ENCODE measurements at places on chromosomes 6 and 20. TPM values are rescaled to one million over a fixed set of nuclear protein-coding genes. Genes with fewer than 3 reads are reported as not detected.

The TPBG gene
- total RNA-seq: 0.53 TPM

The C6orf163 gene
- 0.71 TPM for total RNA-seq

The SNAP91 gene
- total RNA-seq: not detected

The ID4 gene
- total RNA-seq: 0.08 TPM

The BPIFB2 gene
- 0.11 TPM for total RNA-seq

The DPPA5 gene
- not detected for total RNA-seq

The AIF1 gene
- 18.5 TPM for total RNA-seq

The GCM1 gene
- not detected for total RNA-seq

The HLA-F gene
- total RNA-seq: 341 TPM

The PACRG gene
- not detected for total RNA-seq

DNA sequence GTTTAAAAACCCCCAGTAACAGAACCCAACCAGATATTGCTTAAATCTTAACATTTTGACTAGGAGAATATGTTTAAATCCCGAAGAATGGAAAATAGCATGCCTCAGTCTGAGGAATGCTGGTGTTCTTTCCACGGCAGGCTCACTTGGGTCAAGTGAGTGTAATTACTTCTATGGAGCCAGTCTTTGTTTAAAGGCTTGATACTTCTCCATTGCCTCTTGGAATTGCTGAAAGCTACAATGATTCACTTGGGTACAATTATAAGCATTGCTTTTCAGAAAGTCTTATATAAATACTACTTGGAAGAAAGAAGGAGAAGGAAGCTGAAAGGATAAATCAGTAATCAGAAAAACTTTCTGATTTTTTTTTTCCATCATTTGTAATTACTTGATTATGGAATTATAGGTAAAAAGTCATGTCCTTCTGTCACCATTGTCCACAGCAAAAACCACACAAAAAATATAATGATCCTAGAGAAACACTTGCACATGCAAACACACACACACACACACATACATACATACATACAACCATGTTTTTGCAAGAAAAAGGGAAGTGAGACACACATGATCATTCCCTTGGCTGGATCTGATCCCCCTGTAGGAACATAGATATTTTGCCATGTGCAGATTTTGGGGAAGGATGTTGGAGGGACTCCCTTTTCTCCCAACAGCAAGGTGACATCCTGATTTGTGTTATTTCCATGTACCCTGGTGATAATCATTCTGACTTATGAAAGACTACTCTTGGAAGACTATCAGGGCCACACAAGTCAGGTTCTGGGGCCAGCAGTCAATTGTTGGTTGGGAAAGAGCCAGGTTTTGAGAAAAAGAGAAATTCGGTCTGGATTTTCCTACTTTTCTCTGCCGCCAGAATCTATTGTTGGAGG lies 396.0 kb upstream of the BTBD3 start:
- no peak for DNase-seq

DNA sequence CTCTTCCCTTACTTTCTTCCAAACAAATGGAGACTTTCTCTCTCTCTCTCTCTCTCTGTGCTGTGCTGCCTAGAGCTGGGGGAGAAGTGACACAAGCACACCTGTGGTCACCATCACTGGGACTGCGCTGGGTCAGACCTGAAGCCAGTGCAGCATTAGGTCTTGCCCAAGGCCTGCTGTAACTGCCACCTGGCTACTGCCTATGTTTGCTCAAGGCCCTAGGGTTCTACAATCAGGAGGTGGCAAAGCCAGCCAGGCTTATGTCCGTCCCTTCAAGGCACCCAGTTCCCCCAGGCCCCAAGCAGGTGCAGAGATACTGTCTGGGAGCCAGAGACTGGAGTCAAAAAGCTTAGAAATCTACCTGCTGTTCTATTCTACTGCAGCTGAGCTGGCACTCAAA lies 49.4 kb upstream of the TOP1 start:
- DNase-seq: no peak

- no peak for DNase-seq
Measured at GRCh38 chr6:113365191-113365590, 492.0 kb upstream of the MARCKS start.
